ENCODE measurements at places on chromosomes 2 and 18. TPM values are rescaled to one million over a fixed set of nuclear protein-coding genes. Genes with fewer than 3 reads are reported as not detected.

TBR1 gene
- 119 TPM for total RNA-seq

PIKFYVE gene
- 58.0 TPM for total RNA-seq

MALL gene
- total RNA-seq = 3.7 TPM

KCNIP3 gene
- total RNA-seq = 63.0 TPM

POMC gene
- 1.3 TPM for total RNA-seq

OXER1 gene
- 0.69 TPM for total RNA-seq

UNC50 gene
- 39.7 TPM for total RNA-seq

KIAA2012 gene
- total RNA-seq = 2.6 TPM

ACMSD gene
- not detected for total RNA-seq

FAP gene
- 8.8 TPM for total RNA-seq

ELOA2 gene
- total RNA-seq = not detected

KLHL14 gene
- total RNA-seq = 0.60 TPM

GALNT3 gene
- 4.3 TPM for total RNA-seq

HOXD4 gene
- total RNA-seq = not detected

NCK2 gene
- total RNA-seq = 49.5 TPM

CRYGC gene
- total RNA-seq = not detected

ESCO1 gene
- 17.3 TPM for total RNA-seq

SIX3 gene
- total RNA-seq = 0.43 TPM

NGEF gene
- 267 TPM for total RNA-seq

INHBB gene
- 3.6 TPM for total RNA-seq

OR6B2 gene
- total RNA-seq = not detected

HNMT gene
- total RNA-seq = 16.1 TPM

SIGLEC15 gene
- not detected for total RNA-seq

TUBA3E gene
- total RNA-seq = not detected

DPP10 gene
- total RNA-seq = 89.6 TPM

STARD6 gene
- not detected for total RNA-seq

UGT1A6 gene
- total RNA-seq = not detected

TDRD15 gene
- not detected for total RNA-seq

All from dorsolateral prefrontal cortex (tissue), 122 donors.